AG09309 (cell line): ENCODE measurements at places on chromosomes 2 and 18.

DNA sequence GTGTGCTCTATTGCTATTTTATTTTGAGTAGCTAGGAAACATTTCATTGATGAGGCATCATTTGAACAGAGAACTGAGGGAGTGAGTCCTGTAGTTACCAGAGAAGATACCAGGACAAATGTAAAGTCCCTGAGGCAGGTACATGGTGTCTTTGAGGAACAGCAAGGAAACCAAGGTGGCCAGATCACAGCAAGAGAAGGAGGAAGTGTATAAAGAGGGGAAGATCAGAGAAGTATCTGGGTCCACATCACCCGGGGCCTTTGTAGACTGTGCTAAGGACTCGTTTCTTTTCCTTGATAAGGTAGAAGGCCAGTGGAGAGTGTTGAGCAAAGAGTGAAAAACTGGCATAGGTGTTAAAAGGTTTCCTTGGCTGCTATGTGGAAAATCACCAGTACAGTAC is 34.8 kb upstream of the PLB1 start:
- no peak for DNase-seq

DNA sequence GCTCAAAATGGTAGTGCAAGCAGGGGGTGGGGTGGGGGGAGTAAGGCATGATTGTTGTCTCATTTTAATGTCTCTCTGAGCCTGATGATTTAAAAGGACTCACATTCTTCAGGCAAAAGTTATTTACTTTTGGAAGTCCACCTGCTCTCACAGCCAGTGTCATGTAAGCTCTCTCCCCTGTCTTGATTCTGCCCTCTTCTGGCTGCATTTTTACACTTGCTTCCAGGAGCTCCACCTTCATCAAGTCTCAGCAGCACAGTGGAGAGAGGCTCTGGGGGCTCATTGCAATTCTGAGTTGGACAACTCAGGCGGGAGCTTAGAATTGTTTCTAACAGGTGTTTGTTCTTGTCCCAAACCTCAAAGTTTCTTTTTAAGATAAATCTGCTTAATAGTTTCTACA is 39.2 kb downstream of the GNAL start:
- DNase-seq = no peak

GRCh38 chr18:3451989-3452749 is 2.2 kb downstream of the TGIF1 start:
- no peak for DNase-seq

GRCh38 chr2:128421286-128421685 is 102.6 kb upstream of the HS6ST1 start:
- no peak for DNase-seq

GRCh38 chr2:125456693-125457363 is 1199.1 kb upstream of the GYPC start:
- DNase-seq = no peak

GRCh38 chr2:1603059-1603458 is 141.3 kb downstream of the PXDN start:
- no peak for DNase-seq

GRCh38 chr2:3754795-3755194 is 51.4 kb downstream of the DCDC2C start:
- no peak for DNase-seq

GRCh38 chr2:7744827-7745226 is 827.6 kb downstream of the RNF144A start:
- no peak for DNase-seq

DNA sequence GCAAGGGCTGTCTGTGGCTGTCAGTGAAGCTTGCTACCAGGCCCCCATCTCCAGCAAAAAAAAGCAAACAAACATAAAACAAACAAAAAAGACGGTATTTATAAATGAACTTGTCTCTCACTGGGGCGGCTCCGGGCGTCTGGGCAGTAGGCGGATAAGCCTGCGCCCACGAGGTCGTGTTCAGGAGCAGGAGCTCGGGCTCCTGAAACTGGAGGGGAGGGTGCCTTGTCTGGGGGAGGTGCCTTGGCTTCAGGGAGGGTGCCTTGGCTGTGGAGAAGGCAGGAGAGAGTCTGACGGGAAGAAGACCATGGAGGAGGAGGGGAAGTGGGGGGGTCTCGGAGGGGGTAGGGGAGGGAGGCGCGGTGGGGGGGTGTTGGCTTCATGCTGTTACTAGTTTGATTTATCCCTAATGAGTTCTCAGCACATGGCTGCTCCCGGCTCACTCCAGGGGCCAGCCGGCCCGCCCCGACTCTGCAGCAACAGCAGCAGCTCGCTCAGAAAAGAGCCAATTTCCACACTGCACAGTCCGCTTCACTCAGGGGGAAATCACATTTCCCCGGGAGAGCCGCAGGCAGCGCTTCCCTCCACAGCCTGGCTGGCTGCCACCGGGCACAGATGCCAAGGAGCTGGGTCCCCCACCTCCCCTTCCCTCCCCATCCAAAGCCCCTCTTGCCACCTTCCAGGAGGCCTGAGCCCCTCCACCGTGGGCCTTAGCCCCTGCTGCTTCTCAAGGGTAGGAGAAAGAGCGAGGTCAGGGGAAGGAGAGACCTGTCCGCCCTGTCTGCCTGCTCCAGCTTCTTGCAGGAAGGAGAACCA is 38.7 kb downstream of the PSD4 start:
- DNase-seq = no peak

GRCh38 chr2:196176142-196176738 is 4.9 kb upstream of the STK17B start:
- no peak for DNase-seq

DNA sequence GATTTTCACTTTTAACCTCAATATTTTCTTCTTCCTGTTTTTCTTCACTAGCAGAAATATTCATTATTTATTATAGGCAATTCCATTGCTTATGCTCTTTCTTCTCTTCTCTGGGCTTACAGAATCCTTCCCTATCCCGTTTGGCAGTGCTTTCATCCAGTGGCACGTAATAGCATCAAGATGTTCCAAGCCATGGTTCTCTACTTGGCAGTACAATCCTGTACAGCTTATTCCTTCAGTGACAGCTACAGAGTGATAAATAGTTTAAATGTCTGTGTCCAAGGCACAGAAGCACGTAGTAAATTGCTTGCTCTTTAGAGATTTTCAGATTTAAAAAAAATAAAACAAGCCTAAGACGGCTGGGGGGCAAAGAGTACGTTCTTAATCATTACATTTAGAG is 1964.3 kb downstream of the SUCLG1 start:
- no peak for DNase-seq

DNA sequence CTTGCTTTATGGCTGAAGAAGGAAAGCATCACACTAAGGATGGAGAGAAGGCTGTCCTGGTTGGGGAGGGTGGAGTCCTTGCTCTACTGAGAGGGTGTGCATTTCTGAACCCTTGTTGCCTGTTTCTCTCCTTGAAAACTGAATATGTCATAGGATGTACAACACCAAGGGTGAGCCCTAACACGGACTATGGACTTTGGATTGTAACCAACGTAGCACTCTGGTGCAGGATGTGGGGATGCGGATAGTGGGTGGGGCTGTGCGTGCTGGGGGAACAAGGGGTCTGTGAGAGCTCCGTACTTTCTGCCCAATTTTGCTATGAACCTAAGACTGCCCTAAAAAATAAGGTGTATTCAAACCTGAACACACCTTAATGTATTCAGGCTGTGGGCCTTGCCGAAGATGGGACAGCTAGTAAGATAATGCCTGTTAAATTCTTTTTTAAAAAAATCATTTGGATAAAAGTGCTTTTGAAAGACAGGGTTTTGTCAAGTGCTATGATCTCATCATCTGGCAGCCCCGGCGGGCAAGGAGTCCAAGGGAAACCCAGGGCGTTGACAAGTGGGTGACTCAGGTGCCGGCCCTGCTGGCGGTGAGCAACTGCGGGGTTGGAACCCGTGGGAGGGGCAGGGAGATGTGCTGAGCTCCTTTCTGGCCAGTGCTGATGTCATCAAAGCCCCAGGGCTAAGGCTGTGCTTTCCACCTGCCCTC is 54.0 kb downstream of the GATA6 start:
- DNase-seq = peak; percentile 53

- peak; percentile 45 for DNase-seq
Measured at GRCh38 chr2:217555081-217555876, 447.5 kb downstream of the TNS1 start.

GRCh38 chr2:159786938-159787337 is 11.1 kb downstream of the CD302 start:
- DNase-seq = no peak

DNA sequence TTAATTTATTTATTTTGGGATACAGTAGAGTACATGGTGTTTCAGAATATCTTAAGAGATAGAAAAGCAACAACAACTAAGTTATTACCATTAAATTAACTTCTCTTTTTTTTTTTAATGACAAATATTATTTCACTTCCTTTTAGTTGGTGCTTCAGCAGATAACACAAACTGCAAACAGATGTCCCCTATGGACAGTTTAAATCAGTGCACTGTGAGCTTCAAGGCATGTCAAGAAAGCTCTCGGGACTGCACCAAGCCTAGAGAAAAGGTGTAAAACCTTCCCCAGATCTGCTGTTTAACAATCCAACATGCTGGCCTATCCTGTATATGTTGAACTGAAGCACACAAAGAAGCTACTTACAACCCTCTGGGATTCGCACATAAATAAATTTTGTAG is 122.7 kb downstream of the TCF4 start:
- DNase-seq = no peak

DNA sequence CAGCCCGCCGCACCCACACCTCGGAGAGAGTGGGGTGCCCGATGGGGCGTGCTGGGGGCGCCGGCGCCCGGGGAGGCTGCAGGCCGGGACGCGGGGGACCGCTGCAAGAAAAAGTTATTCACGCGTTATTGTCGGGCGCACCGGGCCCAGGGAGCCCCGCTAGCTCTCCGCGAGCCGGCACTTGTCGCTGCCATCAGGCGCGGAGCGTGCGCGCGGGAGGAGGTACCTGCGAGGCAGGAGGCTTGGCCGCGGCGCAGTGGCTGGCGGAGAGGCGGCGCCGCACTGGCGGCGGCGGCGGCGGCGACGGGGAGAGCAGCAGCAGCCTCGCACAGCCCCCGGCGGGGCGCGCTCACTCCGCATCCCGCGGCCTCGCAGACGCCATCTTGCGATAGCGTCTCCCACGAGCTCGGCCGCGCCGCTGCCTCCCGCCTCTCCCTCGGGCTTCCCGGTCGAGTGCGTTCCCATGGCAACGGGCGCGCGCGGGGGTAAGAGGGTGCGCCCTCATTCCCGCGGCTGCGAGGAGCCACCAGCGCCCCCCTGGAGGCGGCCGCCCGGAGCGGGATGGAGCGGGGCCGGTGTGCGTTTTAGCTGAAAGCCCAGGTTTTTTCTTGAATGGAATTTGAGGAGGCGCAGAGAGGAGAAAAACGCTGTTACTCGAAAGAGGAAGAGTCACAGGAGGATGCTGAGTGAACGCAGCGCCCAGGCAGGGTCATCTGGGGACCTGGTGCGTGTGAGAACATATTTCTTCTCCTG is at the start of gene CHN1:
CHN1 (minus strand) TSS at position 402 of the 753 bp plus-strand sequence. CDS start 469 bp downstream, outside the sequence.
- DNase-seq = peak; percentile 5

DNA sequence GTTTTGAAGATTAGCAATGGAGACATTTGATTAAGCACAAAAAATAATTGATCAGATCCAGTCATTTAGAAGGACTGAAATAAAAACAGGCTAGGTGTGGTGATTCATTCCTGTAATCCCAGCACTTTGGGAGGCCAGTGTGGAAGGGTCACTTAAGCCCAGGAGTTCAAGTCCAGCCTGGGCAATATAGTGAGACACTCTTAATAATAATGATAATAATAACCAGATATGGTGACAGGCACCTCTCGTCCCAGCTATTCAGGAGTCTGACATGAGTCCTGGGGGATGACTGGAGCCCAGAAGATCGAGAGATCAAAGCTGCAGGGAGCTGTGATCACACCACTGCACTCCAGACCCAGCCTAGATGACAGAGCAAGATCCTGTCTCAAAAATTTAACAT is 3.5 kb upstream of the FN1 start:
- DNase-seq = no peak

DNA sequence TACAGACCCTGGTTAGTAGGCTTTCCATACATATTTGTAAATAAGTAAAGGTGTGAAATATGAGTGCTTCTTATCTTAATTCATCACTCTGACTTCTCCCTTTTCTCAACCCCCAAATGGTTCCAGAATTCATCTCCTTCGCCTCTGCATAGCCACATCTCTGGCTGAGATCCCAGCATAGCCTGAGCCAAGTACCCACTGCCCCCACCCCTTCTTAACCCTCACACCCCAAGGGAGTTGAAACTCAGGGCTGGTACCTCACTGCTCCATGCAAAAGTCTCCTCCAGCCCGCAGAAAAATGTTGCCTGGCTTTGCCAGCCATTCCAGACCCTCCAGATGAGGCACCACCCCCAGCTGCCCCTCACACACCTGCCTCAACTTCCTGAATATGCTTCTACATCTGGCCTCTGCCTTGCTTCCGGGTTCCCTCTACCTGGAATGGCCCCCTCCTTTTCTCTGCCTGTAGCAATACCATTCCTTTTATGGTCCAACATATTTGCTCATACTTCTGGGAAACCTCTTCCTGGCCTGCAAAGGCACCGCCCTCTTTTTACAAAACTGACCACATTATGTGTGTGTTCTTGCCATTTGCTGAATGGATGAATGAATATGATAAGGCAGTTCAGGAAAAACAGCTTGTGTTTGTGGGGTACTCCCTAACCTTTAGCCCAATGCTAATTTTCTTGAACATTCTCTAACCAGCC is 112.8 kb downstream of the CELF4 start:
- DNase-seq = no peak

DNA sequence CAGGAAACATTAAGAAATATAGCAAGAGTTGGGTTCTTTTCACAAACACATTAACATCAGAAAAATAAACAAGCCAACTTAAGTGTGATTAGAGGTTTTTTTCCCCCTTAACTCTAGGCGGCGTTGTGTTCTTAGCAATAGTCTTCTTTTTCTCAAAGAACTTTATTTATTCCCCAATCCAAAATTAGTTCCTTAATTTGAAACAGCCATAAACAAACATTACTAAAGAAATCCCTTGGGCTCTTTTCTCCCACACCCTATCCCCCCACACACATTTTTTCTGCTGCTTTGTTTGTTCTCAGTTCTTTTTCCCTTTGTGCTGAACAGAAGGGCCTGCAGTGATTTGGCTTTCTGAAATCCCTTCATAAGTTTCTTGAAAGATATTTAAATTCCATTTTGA is 13.2 kb upstream of the MYO1B start:
- no peak for DNase-seq

DNA sequence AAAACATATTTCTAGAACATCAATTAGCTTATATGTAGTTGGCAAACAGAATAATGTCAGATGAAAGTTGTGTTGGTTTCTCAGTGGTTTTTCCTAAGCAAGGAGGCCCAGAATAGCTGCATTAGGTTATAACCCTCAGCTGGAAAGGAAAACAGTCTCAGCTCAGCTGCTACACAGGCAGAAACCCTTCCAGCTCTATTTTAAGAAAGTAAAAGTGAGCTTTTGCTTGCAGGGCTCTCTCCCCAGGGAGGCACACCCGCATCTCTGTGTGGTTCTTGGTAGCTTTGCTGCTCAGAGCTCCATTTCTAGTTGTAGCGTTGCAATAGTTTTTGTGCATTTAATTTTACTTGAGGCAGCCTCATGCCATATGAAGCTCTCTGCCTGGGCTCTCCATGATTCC is 54.6 kb downstream of the PIKFYVE start:
- no peak for DNase-seq

GRCh38 chr2:179932786-179933185 is 71.4 kb upstream of the ZNF385B start:
- DNase-seq = no peak

- no peak for DNase-seq
Measured at GRCh38 chr18:6746386-6746960, 17.0 kb downstream of the ARHGAP28 start.
